ENCODE measurements at places on chromosomes 13 and 19.
A peak's percentile ranks its signal among the peaks of the same experiment; 100 is the strongest.

DNA sequence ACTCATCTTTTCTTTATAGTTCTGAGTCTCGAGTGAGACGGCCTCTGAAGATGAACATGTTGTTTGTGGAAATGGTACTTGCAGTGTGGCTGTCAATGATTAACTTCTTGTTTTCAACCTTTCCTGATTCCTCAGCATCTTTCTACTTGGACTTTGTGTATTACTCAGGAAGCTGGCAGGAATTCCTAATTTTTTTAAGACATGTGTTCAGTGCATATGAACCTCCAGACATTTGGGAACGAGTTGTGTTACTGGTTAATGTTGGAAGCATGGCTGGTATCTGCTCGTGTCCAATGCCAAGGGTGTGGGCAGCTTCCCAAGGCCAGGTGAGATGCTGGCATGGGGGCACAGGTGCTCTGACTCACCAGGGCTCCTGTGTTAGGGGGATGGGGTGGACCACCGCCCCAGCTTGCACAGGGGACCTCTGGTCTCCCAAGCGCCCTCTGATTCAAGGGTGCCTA, 61.1 kb upstream of the MCF2L start:
- DNase-seq = no peak

DNA sequence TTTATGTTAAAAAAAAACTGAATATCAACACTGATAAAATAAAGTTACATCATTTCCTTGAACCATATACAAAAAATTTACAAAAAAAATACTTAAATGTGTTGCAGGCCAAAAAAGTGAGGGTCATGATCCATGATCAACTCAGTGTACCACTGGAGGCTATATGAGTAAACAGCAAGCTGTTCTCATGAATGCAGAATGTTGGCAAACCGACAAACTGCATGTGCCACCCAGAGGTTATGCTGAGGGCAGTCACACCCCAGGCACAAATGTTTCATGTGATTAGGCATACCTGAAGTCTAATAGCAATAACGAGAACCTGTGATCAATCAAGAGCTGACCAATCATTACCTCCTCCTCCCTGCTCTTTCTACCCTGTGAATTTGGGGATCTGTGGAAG, 91.9 kb downstream of the ZNF431 start:
- DNase-seq = peak; percentile 51

- peak; percentile 64 for DNase-seq
These were observed 6.8 kb upstream of the KBTBD6 start for GRCh38 chr13:41139296-41139966.

- DNase-seq = no peak
These were observed 1872.7 kb downstream of the OLFM4 start for GRCh38 chr13:54901316-54901715.

- DNase-seq = peak; percentile 24
These were observed 14.4 kb downstream of the EPS15L1 start for GRCh38 chr19:16457195-16457953.

DNA sequence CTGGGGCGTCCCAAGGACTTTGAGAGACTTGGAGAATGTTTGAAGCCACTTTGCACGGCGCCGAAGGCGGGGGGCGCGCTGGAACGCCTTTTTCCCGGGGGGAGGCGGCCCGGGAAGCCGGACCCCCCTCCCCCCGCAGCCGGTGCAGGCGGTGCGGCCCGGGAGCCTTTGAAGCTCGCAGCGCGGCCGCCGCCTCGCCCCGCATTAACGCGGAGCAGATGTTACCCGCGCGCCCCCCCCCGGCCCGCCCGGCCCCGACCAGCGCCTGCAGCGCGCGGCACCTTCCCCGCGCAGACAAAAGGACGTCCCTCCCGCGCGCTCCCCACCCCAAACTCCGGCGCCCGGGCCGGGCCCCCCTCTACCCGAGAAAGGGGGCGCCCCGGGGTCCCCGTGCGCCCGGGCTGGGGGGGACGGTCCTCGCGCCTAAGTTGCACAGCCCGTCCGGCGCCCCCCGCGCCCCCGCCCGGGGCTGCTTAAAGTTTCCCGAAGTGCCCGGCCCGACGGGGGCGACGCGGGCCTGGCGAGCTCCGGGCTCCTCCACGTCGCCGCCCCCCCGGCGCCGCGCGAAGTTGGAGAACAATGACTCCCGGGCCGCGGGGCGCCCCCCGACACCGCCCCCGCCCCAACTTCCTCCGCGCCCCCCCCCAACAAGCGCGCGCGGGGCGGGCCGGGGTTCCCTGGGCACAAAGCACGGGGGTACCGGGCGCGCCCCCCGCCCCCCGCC, 685 bp downstream of the TCF3 start:
- DNase-seq = no peak

- DNase-seq = no peak
These were observed at the start of gene DCT for GRCh38 chr13:94479616-94480015. Gene DCT, minus strand, starts transcription at chr13:94479682. Its CDS starts 427 bp downstream, at chr13:94479255.

- DNase-seq = no peak
These were observed 45.7 kb downstream of the C1QTNF9 start for GRCh38 chr13:24355103-24355502.

All from bronchial epithelial cell (primary cell).